ENCODE measurements at places on chromosomes 7 and 10. TPM values are rescaled to one million over a fixed set of nuclear protein-coding genes. Genes with fewer than 3 reads are reported as not detected.

Gene BEND7
- 4.8 TPM for total RNA-seq

Gene AGAP3
- 84.8 TPM for total RNA-seq

Gene STEAP4
- total RNA-seq, result not detected

Gene TSPAN14
- total RNA-seq, result 11.0 TPM

Gene SKAP2
- total RNA-seq, result 14.6 TPM

Gene ASB15
- total RNA-seq, result not detected

Gene VAX1
- not detected for total RNA-seq

Gene LRRN3
- total RNA-seq, result 3.2 TPM

Gene DRGX
- total RNA-seq, result not detected

Gene NMT2
- total RNA-seq, result 30.3 TPM

Gene IFIT1B
- total RNA-seq, result not detected

Gene SLC13A1
- not detected for total RNA-seq

Gene LSM8
- 32.4 TPM for total RNA-seq

Gene ZNF282
- total RNA-seq, result 25.7 TPM

Gene CALML3
- total RNA-seq, result not detected

Gene PILRA
- 0.89 TPM for total RNA-seq
